ENCODE measurements at places on chromosomes 4 and X.

DNA sequence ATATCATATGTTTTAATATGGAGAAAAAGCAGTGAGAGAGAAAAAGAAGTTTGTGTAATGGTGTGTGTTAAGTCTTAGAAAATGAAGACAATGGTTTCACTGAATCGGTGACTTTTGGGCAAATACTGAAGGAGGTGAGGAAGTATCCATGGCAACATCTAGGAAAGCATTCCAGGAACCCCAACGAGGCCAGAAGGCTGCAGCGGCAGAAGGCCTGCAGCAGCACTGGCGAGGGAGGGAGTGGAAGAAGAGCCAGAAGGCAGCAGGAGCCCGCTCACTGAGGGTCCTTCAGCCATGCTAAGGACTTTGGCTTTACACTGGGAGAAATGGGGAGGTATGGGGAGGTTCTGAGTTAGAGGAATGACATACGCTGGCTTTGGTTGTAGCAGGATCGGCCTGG is 26.8 kb downstream of the COQ2 start:
- no peak for DNase-seq

DNA sequence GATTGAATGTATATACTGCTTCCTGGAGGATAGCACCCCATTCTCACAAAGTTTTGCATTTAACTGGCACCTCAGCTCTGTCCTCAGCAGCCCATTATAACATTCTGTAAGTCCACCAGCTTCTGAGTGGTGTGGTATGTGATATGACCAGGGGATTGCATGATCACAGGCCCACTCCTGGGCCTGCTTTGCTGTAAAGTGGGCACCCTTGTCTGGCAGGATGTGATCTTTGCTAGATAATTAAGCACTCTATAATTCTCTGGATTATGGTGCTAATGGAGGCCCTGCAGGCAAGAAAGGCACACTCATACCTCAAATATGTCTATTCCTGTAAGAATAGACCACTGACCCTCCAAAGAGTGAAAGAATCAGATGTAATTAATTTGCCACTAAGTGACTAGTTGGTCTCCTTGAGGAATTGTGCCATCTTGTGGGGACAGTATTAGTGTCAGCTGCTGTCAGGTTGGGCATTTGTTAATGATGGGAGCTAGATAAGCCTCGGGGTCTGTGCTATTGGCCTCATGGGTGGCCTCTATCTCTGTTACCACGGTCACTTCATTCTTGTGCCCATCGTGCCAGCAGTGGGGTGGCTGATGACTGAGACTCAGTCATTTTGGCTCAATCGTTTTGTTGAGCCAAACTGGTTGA is 2.2 kb upstream of the CFI start:
- no peak for DNase-seq

DNA sequence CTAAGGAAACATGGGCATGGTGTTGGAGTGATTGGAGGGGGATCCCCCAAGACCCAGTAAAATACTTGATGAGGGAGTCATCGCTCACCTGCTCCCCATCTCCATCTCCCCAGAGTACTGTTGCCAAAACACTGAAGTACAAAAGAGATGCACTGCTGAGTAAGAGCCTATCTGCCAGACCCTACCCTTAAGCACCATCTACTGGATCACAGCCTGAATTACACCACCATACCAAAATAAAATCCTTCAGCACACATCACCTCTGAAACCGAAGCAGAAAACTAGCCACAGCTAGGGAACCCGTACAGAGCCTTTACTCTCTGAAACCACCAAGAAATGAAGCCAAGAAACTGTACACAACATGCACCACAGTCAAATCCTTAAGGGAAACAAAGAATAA is 466.3 kb upstream of the ACTRT1 start:
- no peak for DNase-seq

- no peak for DNase-seq
Measured at GRCh38 chrX:104351173-104351769, 96.5 kb upstream of the ESX1 start.

DNA sequence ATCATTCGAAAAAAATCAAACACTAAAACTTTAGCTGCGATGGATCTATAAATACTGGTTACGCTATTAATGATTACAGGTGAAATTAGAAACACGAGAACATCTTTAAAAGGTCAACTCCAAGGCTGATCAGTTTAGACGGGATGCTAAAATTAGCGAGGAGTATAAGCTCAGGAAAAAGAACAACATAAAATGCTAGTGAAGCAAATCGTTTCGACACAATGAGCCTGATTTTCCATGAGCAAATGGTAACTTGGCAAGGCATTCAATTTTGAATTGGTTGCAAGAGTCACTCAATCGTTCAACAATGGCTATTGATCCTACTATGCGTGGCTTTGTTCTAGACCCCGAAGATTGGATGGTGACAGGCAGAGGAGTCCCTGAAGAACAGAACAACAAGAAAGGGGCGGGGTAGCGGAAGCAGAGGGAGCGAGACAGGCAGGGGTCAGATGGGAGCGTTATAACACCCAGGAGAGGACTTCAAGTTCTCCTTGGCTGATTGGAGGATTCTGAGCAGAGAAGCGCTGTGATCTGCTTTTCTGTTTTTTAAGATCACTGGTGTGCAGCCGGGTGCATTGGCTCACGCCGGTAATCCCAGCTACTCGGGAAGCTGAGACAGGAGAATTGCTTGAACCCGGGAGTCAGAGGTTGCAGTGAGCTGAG is 146.5 kb downstream of the RBM47 start:
- DNase-seq = no peak

GRCh38 chr4:2270341-2271165 is 8.6 kb upstream of the MXD4 start:
- DNase-seq = no peak

- DNase-seq = no peak
Measured at GRCh38 chrX:13759152-13759718, 24.7 kb downstream of the OFD1 start.

GRCh38 chrX:41067721-41068120 is 17.5 kb upstream of the USP9X start:
- no peak for DNase-seq

- DNase-seq = no peak
Measured at GRCh38 chrX:153845195-153845594, 14.9 kb upstream of the PDZD4 start.

DNA sequence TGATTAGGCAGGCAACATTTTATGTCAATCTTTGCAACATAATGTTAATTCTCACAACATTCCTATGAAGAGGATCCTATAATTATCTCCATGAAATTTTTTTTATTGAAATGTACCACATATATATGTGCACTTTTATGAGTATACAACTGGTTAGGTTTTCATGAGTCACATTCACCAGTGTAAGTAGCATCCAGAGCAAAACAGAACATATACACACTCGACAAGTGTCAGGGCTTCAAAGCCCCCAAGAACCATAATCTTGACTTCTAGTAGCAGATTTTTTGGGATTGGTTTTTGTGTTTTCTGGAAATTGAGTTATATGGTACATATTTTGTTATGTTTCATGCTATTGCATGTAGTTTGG is 62.4 kb downstream of the ARHGAP10 start:
- DNase-seq = no peak

- DNase-seq = no peak
Measured at GRCh38 chr4:35697210-35697736, 547.0 kb downstream of the ARAP2 start.

- no peak for DNase-seq
Measured at GRCh38 chr4:31682796-31683195, 962.6 kb downstream of the PCDH7 start.

DNA sequence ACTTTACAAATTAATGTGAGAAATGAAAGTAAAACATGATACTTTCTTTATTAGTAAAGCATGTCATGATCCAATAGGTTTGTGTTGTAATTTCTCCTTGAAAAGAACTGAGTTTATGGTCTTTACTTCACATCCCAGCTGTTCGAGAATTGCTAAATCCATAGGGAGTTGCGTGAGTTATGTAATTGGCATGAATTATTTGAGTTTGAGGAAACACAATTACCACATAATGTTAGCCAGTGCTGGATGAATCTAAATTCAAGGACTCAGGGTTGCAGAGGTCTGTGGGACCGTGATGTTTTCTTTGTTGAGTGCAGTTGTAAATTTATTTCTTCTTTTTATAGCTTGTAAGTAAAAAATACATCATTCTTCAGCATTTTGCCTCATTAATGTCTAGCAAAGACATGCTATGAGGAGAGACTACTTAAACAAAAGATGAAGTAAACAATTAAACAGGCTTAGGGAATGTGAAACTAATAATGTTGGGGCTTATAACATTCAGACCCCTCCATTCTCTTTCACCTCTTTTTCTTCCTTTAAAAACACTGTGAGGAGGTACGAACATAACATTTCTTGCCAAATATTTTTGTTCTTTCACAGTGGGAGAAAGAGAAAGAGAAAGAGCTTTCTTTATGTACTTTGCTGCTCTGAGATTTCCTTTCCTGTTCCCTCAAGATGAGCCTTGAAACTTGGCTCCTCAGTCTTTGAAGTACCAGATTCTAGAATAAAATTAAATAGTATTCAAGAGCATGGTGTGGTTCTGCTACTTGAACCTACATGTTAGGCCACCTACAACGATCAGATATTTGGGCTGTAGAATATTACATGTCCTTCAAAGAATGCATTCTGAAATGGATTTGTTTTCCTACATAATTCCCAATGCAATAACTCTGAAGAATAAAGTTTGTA is 159.6 kb upstream of the ANK2 start:
- no peak for DNase-seq

DNA sequence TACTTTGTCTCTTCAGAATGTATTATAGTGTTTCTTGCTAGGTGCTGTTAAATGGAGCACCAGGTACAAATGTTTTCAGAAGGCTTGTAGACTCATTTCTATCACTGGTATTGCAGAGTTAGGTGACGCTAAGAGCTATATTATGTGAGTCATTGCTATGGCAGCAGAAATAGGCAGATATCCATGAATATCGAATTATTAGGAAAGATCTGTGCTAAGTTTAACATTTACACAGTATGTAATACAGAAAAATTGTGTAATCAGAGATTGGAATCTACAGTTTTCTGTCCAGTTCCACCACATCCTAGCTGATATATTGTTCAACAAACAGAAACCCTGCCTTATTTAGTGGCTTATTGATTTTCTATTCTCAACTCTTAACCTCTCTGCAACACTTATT is 1025.5 kb downstream of the STIM2 start:
- DNase-seq = no peak

GRCh38 chrX:17860811-17861488 is at the start of gene RAI2:
TSS of gene RAI2 (minus strand) at chrX:17861298. CDS start at chrX:17802010, 59,288 bp downstream.
- no peak for DNase-seq

- DNase-seq = no peak
Measured at GRCh38 chrX:114952696-114953095, 64.7 kb downstream of the IL13RA2 start.

DNA sequence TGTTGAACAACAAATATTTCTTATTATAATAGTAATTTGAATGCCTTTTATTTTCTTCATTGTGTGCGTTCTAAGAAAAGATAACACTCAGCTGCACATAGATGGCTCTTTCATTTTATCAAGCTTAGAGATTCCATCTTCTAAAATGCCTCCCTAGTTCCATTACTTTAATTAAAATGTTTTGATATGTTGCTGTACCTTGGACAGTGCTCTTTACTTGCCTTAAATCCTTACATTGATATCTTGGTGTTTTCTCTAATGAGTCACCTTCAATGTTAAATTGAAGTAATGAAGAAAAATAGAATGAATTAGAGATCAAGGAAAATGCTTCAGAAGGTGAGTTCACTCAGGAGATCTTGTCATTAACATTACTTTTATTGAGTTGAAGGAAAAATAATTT is 1672.4 kb upstream of the AGA start:
- no peak for DNase-seq

DNA sequence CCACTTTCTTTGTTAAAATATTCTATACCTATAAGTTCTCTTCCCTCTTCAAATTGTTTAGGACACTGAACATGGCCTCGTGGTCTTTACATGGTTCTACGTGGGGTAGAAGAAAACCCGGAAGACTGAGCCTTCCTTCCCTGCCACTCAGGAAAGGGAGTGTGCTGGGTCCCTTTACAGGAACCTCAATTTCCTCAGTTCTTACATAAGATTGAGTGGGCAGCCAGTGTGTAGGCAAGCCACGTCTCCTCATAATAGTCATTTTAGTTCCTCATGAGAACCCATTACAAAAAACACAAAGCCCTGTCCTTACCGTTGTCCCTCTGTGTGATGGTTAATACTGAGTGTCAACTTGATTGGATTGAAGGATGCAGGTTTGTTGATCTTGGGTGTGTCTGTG is 28.7 kb upstream of the SMIM10L2A start:
- no peak for DNase-seq

DNA sequence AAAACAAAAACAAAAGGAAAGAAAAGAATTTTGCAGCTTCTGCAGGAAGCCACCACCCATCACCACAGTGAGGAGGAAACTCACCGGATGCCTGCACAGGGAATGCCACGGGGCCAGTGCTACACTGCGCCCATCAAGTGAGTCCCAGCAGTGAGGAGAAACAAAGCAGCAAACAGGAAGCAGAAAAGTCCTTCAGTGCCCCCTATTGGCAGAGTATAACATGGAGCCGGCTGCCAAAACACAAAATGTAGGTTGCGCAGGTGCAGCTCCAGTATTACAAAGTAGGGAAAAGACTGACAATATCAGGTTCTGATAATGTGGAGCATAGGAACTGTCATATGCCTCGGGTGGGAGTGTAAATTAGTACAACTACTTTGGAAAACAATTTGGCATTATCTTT is 23.3 kb upstream of the SCML2 start:
- DNase-seq = no peak

DNA sequence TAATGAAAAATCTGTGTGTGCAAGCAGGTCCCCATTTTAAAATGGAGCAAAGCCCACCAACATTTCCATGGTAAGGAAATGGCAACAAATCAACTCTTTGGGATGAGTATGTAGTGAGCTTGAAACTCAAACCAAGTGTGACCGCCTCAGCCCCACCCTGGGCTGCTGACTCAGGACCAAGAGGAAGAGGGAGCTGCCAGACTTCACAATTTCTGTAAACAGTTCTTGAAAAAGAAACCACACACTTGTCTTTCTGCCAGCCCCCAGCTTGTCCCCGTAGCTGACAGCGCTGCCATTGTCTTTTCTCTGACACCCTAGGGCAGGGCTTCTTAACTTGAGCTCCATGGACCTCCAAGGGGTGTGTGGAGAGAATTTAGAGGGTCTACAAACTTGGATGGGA is 10.3 kb downstream of the RTL5 start:
- DNase-seq = no peak

GRCh38 chr4:70183168-70183939 is 12.2 kb upstream of the ODAM start:
- no peak for DNase-seq

GRCh38 chr4:58477950-58478349 is 1367.8 kb upstream of the IGFBP7 start:
- no peak for DNase-seq

GRCh38 chrX:109696146-109696740 is 36.8 kb downstream of the ACSL4 start:
- no peak for DNase-seq

GRCh38 chr4:100379583-100380105 is 138.2 kb downstream of the EMCN start:
- DNase-seq = no peak

GRCh38 chr4:152476796-152477195 is 59.1 kb downstream of the FBXW7 start:
- DNase-seq = no peak

Measured in stimulated activated CD8-positive, alpha-beta memory T cell treated with anti-CD3 and anti-CD28 coated beads, Interleukin-7, amount 100 ng/mL, for 1 hour (primary cell).